ENCODE measurements at places on chromosomes 3 and 15.

DNA sequence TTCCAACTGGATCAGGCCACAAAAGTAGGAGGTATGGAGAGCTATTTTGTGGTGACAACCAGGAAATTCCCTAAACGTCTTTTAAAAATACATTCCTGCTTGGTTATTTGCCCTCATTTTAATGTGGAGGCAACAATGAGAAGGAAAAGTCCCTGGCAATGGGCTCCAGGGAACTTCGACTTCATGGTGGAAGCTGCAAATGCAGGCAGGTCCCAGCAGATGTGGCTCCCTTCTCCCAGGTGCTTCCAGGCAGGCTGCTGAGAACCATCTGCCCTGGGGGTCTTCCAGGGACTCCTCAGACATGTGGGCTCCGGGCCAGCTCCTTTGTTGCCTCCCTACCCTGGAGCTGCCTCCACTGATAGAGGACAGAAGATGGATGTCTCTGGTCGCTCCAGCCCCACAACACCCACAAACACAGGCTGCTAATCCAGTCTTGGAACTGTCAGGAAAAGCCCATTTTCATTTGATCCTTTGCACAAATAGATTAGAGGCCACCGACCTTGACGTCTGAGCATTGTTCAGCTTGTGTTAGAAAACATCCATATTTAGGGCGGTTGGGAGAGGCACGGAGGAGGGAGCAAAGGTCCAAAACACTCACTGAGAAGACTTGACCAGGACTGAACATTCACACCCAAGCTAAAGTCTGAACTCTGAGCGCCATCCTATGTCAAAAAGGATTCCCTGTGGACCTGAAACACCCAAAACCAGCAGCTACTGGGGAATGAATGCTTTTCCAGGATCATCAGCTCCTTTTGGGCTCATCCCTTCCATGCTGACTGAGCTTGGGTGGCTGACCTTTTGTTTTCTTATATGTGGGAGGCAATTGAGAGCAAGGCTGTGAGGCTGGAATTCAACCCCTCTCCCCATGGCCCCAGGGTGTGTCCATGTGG is 30.2 kb upstream of the SLCO2A1 start:
- peak; percentile 19 for DNase-seq

DNA sequence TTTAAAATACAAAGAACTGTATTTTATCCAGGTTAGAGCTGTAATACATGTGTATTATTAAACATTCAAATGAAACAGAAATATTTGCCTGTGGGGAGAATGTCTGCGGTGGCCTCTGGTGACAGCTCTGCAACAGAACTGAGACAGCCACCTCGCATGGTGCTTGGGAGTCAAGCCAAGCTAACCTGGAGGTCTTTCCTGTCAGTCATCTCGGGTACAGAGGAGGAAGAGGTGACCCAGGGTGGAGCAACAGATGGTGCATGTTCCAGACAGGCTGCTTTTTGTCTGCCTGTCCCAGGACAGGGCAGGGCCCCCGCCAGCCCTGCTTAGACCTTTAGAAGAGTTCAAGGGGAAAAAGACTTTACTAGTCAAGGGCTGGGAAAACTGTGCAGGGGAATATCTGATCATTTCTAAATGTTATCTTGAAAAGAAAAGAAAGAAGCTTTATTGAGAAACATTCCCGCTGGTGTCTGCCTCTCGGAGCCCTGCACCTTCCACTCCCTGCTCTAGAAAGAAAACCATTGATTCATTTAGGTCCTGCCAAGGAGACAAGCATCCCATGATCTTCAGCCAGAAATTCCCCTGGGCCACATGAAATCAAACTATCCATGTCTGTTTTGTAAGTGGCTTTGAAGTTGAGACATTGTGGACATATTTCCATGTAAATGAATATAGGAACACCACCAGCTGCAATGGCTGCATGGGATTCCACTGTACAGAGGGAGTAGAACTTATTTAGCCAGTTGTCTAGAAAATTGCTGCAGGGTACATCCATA is 5.5 kb upstream of the NR2E3 start:
- no peak for DNase-seq

- no peak for DNase-seq
These were observed 45.5 kb upstream of the TNFSF10 start for GRCh38 chr3:172568701-172569100.

DNA sequence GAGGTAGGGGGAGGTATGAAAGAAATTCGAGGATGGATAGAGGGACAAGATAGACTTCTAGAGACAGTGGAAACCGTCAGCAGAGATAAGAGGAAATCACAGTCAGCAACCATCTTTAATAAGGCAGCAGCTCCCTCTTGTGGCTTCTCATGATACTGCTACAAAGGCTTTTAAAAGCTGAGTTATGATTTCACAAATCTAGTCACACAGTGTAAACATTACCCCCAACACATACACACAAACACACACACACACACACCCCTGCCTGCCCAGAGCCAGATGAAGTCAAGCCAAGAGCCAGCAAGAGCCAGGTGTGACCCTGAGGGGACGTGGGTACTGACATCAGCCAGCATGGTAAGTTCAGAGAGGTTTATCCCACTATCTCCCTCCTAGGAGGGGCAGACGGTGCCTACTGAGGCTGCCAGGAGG is 18.9 kb upstream of the TGM5 start:
- DNase-seq: peak; percentile 71

GRCh38 chr3:23566499-23566898 is 239.3 kb upstream of the UBE2E1 start:
- no peak for DNase-seq

DNA sequence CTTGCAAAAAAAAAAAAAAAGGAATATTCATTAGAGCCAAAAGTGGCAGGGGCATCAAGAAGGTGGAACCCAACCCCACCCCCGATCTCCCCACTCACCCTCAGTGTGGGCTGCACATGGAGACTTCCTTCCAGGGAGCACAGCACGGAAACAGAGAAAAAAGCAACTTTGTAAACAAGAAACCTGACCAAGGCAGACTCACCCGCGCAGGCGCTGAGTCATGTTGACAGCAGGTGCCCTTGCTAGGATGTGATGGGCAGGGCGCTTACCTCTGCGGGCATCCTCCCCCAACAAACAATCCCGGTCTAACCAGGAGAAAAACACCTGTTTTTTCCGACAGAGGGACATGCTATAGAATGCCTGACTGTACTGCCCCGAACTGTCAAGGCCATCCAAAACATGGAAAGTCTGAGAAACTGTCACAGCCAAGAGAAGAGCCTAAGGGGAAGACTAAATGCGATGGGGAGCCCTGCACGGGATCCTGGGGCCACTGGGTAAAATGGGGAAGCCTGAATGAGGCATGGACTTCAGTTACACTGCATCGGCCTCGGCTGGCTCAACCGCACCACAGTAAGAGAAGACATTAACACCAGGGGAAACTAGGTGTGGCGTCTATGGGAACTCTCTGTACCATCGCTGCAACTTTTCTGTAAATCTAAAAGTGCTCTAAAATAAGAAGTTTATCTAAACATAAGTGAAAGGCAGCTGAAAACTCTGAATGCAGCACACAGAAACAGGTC is 66.7 kb upstream of the GATA2 start:
- peak; percentile 38 for DNase-seq

- DNase-seq: peak; percentile 13
These were observed 61.5 kb upstream of the ATP11B start for GRCh38 chr3:182731764-182732163.

- DNase-seq: no peak
These were observed 58.8 kb downstream of the TNIK start for GRCh38 chr3:171401432-171401831.

GRCh38 chr15:97995881-97996603 is 35.5 kb downstream of the ARRDC4 start:
- peak; percentile 54 for DNase-seq

DNA sequence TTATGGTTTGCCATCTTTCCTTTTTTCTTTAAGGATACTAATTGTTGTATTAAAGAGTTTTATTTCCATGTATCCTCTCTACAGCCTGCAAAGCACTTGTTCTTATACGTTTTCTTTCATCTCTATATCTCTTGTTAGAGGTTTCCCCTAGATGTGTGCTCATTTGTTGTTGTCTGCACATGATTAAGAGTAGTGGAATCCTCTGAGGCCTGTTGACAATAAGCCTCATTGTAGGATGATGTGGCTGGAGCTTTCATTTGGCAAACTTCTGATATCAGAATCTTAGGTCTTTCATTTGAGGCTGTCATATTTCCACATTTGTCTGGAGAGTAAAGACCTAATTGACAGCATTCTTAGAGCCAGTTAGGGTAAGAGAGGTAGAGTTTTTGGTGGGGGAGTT is 506.0 kb downstream of the DIPK2A start:
- DNase-seq: no peak

GRCh38 chr3:158918008-158918407 is 116.2 kb downstream of the MFSD1 start:
- DNase-seq: peak; percentile 86

GRCh38 chr3:183428447-183429211 is at the start of gene MCF2L2:
MCF2L2 (minus strand) TSS chr3:183428619; CDS start chr3:183427977, 642 bp downstream.
- DNase-seq: peak; percentile 78

GRCh38 chr15:100879061-100879463 is 569 bp upstream of the ALDH1A3 start:
- peak; percentile 25 for DNase-seq

DNA sequence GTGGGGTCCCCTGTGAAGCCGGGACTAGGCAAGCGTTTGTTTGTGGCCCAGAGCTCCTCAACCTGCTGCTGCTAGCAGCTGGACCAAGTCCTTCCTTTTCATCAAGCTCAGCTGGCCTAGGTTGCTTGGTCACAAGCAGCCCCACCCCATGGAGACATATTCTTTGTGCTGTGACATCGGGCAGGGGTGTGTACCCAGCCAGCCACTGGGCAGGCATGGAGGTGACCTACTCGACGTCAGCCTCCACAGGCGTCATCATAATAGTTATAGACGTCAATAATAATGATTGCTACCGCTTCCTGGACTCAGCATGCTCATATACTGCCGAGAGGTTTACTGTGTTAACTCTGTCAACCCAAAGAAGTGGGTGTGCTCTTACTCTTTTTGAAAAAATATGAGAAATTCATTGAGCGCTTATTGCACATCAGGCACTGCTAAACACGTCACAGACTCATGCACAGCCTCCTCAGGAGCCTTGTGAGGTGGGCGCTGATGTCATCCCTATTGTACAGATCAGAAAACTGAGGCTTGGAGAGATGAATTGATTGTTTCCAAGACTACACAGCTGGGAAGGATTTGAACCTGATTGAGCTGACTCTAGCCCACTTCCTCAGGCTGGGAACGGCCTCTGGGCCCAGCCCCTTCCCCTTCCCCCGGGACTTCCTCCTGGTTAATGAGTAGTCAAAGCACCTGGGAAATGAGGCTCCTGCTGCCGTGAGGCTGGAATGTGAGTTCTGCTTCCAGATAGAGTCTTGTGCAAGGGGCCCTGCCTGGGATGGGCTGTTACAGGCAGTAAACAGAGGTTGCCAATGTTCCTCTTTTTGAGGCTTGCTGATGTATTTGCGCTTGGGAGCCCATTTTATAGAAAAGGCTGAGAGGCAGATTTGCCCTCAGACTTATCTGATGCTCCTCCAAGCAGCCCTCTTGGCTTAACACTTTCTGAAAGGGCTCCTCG is 16.2 kb downstream of the SLC6A6 start:
- DNase-seq: peak; percentile 90

DNA sequence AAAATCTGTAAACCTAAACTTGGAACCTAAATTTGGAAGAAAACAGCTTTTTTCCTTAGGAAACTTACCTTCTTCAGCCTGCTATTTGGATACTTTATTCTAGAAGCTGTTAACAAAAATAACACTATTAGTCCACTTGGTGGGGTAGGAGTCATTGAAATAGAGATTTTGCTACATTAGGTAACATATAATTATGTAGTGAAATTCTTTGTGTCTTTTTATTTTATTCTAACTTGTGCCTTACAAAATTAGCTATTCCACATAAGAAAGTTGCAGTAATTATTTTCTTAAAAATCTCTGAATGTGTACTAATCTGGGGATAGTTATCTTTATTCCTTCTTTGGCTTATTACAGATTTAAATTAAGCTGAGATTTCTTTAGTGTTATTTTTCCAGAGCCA is 360.4 kb upstream of the ROBO2 start:
- no peak for DNase-seq

GRCh38 chr15:59262316-59262715 is 55.7 kb downstream of the LDHAL6B start:
- no peak for DNase-seq

- DNase-seq: no peak
These were observed 561 bp upstream of the CPLX3 start for GRCh38 chr15:74825866-74826265.

DNA sequence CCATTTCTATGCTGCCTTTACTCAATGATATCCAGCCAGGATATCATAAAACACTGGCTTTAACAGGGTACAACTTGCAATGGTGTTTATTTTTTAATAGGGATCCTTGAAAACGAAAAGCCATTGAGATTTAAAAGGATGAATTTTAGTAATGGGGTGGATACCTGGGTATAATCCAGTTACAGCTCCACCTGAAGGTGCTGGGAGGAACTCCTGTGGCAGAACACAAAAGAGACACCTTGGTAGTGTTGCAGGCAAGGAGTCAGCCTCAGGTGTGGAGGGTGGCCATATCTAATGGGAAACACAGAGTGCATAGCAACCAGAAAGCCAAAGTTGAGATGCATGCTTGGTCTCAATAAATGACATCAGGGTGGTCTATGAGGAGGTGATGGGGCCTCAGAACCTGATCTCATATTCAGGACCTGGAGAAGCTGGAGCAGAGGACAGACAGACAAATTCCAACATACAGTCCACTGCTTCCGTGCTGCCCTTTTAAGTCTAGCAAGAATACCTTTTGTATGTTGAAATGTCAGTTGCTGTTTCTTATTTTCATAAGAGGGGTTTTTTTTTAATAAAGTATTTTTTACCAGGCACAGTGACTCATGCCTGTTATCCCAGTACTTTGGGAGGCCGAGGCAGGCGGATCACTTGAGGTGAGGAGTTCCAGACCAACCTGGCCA is 12.0 kb upstream of the PAQR9 start:
- peak; percentile 46 for DNase-seq

DNA sequence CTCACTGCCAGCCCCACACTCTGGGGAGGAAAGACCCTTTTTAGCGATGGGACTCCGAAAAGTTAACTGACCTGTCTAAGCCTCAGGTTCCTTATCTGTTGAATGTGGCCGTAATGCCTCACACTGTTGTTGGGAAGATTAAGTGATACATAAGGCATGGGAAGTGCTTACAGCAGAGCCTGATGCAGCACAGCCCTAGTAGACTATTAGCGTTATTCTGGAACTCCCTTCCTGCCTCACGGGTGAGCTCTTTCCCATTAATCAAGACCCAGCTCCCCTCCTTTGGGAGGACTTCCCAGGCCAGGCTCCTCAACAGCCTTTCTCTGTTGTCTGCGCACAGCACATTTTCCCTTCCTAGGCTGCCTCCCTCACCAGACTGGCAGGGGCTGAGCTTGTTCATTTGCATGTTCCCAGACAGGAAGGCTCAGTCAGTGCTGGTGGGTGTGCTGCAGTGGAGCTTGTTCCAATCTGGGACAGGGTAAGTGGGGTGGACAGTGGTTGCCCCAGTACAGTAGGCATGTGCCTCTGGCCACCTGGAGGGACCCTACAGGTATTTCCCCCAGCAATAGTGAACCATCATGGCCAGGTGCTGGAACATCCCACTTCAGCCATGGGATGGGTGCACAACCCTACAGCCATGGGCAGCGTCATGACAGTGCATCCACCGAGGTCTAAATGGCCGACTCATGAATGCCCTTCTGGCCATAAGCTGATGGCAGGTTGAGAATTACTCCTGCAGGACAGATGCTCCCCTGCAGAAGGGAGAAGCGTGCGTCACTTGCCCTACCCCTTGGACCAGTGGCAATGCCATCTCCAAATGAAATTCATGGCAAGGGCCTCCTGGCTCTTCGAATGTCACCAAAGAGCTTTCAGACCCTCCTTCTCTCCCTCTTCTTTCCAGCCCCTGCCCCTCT is 5.8 kb upstream of the PSTPIP1 start:
- DNase-seq: peak; percentile 32

Data from mesendoderm (in vitro differentiated cells).